ENCODE measurements at places on chromosomes 1 and 21. TPM values are rescaled to one million over a fixed set of nuclear protein-coding genes. Genes with fewer than 3 reads are reported as not detected.

AADACL4 gene
- total RNA-seq = not detected

OR2G6 gene
- total RNA-seq = not detected

DYNLT5 gene
- total RNA-seq = 0.30 TPM

CAMTA1 gene
- 53.4 TPM for total RNA-seq

EFNA4 gene
- 5.9 TPM for total RNA-seq

FRRS1 gene
- 12.0 TPM for total RNA-seq

PAX7 gene
- not detected for total RNA-seq

Data from smooth muscle cell of the umbilical artery (primary cell).